Ascending aorta (tissue), 2 donors: ENCODE measurements at places on chromosomes 3 and 15.
A peak's percentile ranks its signal among the peaks of the same experiment; 100 is the strongest.

- no peak for DNase-seq
- H3K27ac ChIP-seq, result no peak overlapping the region
- H3K4me1 ChIP-seq, result peaks cover 6% of the 10 kb centered on the region
- H3K4me3 ChIP-seq, result no peak overlapping the region
Measured at GRCh38 chr3:98892263-98892662, 9.2 kb downstream of the DCBLD2 start.

DNA sequence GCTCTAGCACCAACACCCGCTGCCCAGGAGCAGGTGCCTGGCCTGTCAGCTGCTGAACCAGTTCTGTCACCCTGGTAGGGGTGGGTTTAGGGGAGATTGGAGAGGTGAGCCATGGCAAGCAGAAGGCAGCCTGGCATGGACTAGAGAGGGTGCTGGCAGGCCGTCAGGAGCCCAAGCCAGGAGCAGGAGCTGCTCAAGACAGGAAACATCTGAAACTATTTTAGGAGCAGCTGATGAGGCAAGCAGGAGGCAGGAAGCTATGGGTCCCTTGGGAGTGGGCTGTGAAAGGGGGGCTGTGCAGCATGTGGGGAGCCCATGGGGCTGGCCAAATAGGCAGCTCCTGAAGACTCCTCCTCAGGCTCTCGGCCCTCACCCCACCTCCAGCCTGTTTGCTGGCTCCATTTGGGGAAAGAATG is 2.3 kb downstream of the INKA1 start:
- peak; percentile 97 for DNase-seq
- H3K4me3 ChIP-seq, result peak overlapping the region; percentile 86
- no peaks in the 10 kb centered on the region for H3K27me3 ChIP-seq
- H3K27ac ChIP-seq, result peak overlapping the region; percentile 98

DNA sequence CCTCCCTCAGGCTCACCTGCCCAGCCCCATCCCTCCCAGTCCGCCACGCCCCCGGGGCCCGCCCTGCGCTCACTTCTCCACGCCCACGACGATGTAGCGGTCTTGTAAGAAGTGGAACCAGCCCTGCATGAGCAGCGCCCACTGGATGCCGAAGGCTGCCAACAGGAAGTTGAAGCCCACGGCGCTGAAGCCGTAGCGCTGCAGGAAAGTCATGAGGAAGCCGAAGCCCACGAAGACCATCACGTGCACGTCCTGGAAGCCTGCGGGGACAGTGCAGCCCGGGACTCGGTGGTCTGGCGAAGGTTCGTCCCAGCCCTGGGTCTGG is 9.7 kb downstream of the RHCG start:
- H3K36me3 ChIP-seq, result no peaks in the 10 kb centered on the region
- H3K4me3 ChIP-seq, result no peak overlapping the region
- DNase-seq, result no peak
- no peaks in the 10 kb centered on the region for H3K27me3 ChIP-seq
- H3K27ac ChIP-seq, result no peak overlapping the region
- no peaks in the 10 kb centered on the region for H3K4me1 ChIP-seq

GRCh38 chr15:94480289-94480834 is 249.0 kb downstream of the MCTP2 start:
- no peak overlapping the region for H3K4me3 ChIP-seq
- DNase-seq, result no peak
- no peak overlapping the region for H3K27ac ChIP-seq
- H3K27me3 ChIP-seq, result no peaks in the 10 kb centered on the region
- H3K36me3 ChIP-seq, result no peaks in the 10 kb centered on the region
- H3K4me1 ChIP-seq, result no peaks in the 10 kb centered on the region

DNA sequence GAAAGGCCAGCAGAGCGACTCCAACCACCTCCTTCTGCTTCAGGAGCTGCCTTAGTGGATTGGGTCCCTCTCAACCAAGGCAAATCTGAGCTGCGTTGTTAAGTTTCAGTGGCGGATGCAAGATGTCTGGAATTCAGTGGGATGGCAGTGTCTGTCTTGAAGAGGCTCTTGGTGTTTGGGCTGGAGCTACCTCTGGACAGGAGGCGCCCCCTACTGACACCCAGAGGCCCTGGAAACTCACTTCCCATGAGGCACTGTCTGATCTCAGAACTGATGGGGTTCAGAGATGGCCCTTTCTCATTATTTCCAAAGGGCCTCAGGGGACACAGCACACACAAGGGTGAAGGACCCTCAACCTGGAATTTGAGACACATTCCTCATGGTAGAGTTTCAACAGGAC is 6.0 kb upstream of the SLC28A1 start:
- no peak overlapping the region for H3K27ac ChIP-seq
- H3K27me3 ChIP-seq, result no peaks in the 10 kb centered on the region
- no peak overlapping the region for H3K4me3 ChIP-seq
- DNase-seq, result no peak
- peaks cover 4% of the 10 kb centered on the region for H3K4me1 ChIP-seq

GRCh38 chr3:49593041-49593440 is 38.8 kb downstream of the BSN start:
- DNase-seq, result no peak
- no peaks in the 10 kb centered on the region for H3K4me1 ChIP-seq
- no peaks in the 10 kb centered on the region for H3K36me3 ChIP-seq
- H3K27me3 ChIP-seq, result no peaks in the 10 kb centered on the region
- no peak overlapping the region for H3K27ac ChIP-seq
- H3K4me3 ChIP-seq, result no peak overlapping the region

DNA sequence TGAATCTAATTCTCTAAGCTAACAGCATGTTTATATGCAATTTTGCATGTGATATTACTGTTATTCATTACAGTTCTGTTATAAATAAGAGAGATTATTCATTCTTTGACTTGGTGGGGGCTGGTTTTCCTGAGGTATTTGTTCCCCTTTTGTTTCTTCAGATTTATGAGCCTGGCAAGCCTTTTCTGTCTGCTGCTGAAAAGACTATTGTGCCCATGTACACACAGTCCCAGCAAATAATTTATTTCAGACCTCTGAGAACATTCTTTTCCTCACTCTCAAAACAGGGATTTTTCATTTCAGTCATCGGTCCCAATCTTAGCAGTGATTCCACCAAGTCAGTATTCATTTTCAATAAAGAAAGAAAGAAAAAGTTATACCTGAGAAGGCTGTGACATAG is 716.8 kb downstream of the NSUN3 start:
- no peak overlapping the region for H3K4me3 ChIP-seq
- no peak overlapping the region for H3K27ac ChIP-seq
- H3K4me1 ChIP-seq, result no peaks in the 10 kb centered on the region
- no peaks in the 10 kb centered on the region for H3K27me3 ChIP-seq
- no peaks in the 10 kb centered on the region for H3K36me3 ChIP-seq
- DNase-seq, result no peak

DNA sequence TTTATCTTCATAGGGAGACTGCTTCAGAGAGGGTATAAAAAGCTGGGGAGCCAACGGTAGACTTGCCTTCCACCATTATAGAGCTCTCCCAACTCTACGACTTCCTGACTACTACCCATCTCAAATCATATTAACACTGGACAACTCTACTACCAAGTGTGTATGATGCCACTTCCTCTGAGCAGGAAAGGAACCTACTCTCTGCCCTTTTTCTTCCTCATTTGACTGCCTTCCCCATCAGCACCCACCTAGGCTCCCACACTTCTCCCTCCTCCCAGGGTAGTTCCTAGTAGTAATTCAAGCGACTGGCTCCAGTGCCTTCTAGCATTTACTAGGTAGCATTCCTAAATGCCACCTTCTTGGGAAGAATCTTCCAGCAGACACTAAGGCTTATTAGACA is 24.5 kb upstream of the TBL1XR1 start:
- no peaks in the 10 kb centered on the region for H3K27me3 ChIP-seq
- DNase-seq, result peak; percentile 15
- H3K36me3 ChIP-seq, result no peaks in the 10 kb centered on the region

DNA sequence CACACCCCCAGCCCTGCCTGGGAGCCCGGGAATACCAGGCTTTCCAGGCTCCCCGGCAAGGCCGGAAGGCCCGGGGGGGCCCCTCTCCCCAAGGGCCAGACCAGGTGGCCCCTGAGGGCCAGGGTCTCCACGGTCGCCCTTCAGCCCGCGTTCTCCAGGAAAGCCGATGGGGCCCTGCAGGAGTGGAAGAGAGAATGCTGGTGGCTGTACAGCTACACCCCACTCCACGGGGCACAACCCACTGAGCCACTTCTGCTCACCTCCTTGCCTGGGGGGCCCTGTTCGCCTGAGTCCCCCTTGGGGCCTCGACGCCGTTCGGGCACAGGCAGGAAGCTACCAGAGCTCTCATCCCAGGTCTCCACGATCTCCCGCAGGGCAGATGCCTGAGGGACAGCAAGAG is 11.8 kb upstream of the UCN2 start:
- H3K27me3 ChIP-seq, result no peaks in the 10 kb centered on the region
- no peaks in the 10 kb centered on the region for H3K4me1 ChIP-seq
- H3K36me3 ChIP-seq, result no peaks in the 10 kb centered on the region
- H3K4me3 ChIP-seq, result no peak overlapping the region
- H3K27ac ChIP-seq, result no peak overlapping the region

DNA sequence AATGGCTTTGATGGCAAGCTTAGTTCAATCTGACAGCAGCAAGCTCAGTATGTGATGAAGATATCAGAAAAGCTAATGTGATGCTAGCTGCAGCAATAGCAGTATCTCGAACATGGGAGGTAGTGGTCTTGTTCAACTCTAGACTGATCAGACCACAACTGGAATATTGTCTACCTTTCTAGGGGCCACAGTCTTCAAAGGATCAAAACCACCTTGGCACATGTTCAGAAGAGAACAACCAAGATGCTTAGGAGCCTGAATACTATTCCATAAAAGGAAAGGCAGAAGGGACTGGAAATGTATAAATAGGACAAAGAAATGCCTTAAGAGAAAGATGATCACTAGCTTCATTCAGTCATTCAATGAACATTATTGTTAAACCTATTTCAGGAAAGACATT is 2.3 kb downstream of the C3orf70 start:
- H3K27ac ChIP-seq, result peak overlapping the region; percentile 88
- no peaks in the 10 kb centered on the region for H3K36me3 ChIP-seq
- DNase-seq, result no peak
- peak overlapping the region; percentile 30 for H3K4me3 ChIP-seq
- H3K4me1 ChIP-seq, result peaks cover 3% of the 10 kb centered on the region

GRCh38 chr3:65701516-65701915 is 337.2 kb downstream of the MAGI1 start:
- H3K4me3 ChIP-seq, result no peak overlapping the region
- DNase-seq, result no peak
- no peak overlapping the region for H3K27ac ChIP-seq
- H3K36me3 ChIP-seq, result no peaks in the 10 kb centered on the region
